ENCODE measurements at places on chromosomes 7 and 10.

GRCh38 chr10:6498771-6499170 is 81.3 kb downstream of the PRKCQ start:
- no peak overlapping the region for H3K4me3 ChIP-seq
- DNase-seq: no peak
- no peaks in the 10 kb centered on the region for H3K27me3 ChIP-seq
- H3K27ac ChIP-seq: no peak overlapping the region

DNA sequence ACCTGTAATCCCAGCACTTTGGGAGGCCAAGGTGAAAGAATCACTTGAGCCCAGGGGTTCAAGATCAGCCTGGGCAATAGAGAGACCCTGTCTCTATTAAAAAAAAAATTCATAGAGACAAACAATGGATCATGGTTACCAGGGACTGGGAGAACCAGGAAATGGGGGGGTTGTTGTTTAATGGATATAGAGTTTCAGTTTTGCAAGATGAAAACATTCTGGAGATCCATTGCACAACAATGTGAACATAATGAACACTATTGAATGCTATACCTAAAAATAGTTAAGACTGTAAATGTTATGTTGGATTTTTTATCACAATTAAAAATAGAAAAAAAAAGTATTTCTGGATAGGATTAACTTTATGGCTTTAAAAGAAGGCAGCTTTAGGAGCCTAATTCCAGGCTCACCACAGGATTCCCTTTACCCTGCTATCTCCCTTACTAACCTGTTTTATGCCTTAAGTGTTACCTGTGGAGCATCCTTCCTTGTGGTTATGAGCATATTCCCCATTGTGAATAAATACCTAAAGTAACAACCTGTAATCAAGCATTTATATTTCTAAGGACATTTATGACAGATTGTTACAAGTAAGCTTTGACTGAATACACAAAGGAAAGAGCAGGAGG is 45.1 kb upstream of the SGCE start:
- no peaks in the 10 kb centered on the region for H3K4me1 ChIP-seq
- H3K4me3 ChIP-seq: no peak overlapping the region
- DNase-seq: no peak

GRCh38 chr10:54745436-54745835 is 55.6 kb downstream of the PCDH15 start:
- no peaks in the 10 kb centered on the region for H3K36me3 ChIP-seq
- peak overlapping the region; percentile 5 for H3K4me3 ChIP-seq
- DNase-seq: no peak
- H3K27ac ChIP-seq: peak overlapping the region; percentile 30

GRCh38 chr7:70937424-70937823 is 194.5 kb upstream of the GALNT17 start:
- H3K4me1 ChIP-seq: no peaks in the 10 kb centered on the region
- no peaks in the 10 kb centered on the region for H3K36me3 ChIP-seq
- no peak overlapping the region for H3K4me3 ChIP-seq
- H3K27me3 ChIP-seq: no peaks in the 10 kb centered on the region
